ENCODE measurements at places on chromosomes 16 and 17.

DNA sequence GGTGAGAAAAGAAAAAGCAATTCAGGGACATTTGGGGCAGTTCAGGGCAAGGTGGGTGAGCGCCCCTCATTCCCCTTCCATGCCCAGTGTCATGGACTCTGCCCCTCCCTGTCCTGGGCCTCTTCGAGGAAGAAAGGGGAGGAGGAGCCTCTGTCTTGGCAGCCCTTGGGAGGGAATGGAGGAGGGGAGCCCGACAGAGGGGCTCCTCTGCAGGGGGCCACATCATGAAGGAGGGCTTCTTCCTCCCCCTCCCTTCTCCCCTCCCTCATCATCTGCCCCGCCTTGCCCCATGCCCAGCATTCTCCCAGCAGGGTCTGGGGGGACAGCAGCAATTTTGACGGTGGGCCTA, 33.2 kb upstream of the TAC4 start:
- DNase-seq = no peak

DNA sequence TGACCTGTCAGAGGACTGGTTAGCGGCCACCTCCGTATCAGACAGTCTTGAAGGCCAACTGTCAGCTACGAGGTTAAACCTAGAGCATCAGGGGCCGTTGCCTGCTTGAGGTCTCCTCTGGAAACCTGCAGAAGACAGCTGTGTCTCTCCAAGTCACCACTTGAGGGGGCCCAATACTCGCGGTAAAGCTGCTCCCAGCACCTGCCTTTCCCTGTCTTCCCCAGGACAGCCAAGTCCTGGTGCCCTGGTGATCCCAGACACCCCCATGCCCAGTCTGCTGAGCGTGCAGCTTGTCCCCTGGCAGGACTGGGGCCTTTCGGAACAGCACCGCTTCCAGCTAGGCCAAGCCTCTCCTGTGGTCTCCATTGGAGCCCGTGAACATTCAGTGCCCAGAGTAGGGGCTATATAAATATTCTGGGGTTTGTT, 80.1 kb downstream of the DNAH17 start:
- DNase-seq = peak; percentile 68

- no peak for DNase-seq
Observed at GRCh38 chr17:8466456-8466855, 30.8 kb downstream of the NDEL1 start.

- no peak for DNase-seq
Observed at GRCh38 chr16:75374388-75374787, 58.9 kb downstream of the CFDP1 start.

DNA sequence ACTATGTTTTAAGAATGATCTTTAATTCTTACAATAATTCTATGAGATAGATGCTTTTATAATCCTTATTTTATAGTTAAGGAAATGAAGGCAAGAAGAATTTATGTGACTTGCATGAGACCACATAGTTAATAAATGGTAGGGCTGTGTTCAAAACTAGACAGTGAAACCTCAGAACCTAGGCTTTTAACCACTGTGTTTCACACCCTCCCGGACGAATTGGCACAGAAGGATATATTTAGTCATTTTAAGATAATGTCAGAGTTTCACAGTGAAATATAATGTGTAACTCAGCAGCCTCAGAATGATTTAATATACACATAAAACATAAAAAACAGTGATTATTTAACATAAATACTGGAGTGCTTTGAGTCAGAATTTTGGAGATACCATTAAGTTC, 57.0 kb downstream of the NSRP1 start:
- DNase-seq = no peak

DNA sequence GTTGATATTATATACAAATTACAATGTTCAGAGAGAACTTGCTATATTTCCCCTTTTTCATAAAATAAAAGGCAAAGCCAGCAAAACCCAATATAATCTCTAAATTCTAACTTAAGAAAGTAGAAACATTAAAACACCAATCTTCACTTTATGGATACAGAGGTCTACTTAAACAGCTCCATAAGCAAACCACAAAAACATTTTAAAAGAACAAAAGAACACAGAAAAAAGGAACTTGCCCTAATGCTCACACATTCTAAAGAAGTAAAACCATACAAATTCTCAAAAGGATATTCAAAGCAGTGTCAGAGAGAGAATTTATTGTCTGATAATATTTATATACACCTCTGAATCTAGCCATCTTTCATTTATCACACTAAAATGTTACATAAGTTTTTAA, 606 bp downstream of the ABCA10 start:
- DNase-seq = no peak

DNA sequence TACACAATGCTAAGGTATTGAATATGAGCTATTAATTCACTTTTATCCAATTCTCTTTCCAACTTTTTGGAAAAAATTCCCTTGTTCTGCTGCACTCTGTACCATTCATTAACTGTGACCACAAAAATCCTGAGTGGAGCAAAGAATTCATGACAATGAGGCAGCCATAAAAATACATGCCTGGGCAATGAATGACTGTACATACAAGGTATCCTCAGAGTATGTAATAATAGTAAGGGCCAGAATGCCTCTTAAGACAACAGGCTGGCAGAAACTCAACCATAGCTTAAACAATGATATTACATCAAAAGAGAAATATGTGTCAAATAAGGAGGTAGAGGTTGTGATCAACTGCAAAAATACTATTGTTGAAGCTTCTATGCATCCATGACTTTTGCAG, 74.7 kb upstream of the CA10 start:
- no peak for DNase-seq

DNA sequence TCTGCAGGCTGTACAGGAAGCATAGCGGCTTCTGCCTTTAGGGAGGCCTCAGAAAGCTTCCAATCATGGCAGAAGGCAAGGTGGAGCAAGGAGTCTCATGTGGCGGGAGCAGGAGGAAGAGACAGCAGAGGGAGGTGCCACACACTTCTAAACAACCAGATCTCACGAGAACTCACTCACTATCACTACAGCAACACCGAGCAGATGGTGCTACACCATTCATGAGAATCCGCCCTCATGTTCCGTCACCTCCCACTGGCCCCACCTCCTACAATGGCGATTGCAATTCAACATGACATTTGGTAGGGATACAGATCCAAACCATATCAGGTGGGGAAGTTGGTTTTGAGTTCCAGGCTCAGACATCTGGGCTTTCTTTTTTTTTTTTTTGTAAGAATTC, 31.9 kb upstream of the NUDT7 start:
- DNase-seq = no peak

DNA sequence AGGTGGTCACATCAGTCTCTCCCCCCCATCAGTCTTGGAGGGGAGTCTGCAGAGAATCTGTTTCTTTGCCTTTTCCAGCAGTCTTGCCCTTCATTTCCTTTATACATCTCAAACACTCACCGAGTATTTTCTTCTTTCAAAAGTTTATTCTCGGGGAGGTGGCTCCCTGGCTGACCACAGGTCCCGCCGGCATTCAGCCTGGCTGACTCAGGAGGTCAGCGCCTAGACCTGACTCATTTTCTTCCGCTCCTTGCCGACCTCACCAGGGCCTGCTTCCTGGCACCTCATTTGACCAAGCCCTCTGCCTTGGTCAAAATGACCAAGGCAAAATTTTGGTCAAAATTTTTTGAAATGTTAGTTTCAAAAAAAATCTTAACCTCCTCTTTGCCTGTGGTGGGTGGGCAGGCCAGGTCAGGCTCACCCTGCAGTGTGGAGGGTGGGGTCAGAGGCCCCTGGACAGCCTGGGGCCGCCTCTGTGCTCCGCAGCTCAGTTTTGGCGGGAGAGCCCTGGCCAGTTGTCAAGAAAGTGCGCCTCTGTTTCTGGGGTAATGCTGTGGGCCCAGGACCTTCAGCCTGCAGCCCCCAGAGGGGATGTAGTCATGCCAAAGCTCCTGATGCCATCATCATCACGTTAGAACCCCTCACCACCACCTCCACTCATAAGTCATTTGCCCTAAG, 165.6 kb downstream of the SPECC1 start:
- no peak for DNase-seq

DNA sequence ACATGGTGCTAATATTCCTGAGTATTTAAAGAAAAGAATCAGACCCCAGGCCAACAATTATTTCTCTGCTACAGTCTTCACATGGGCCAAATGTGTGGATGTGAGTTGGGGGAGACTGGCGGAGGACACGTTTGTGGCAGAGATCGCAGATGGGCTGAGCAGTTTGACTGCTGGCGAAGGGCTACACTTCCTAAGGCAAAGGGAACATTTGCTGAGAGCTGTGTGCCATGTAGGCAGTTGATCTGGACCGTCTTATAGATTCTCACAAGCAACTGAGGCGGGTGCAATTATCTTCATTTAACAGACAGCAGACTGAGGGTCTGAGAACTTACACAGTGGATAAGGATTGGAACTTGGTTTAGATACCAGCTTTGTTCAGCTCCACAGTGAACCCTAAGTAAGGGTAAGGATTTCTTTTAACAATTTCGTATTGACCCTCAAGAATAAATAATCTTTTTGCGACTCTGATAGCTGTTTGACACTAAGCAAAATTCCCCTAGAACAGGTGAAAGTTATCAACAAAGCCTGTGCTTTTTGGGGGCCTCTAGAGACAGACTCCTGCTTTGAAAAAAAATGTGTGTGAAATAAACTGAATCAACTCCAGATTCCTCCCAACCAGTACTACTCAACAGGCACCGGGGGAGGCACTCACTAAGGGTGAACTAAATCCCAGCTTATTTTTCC, 55.3 kb downstream of the TBX4 start:
- no peak for DNase-seq

GRCh38 chr16:89574681-89575246, 794 bp upstream of the CPNE7 start:
- peak; percentile 77 for DNase-seq

GRCh38 chr17:1197379-1197778, 17.6 kb upstream of the ABR start:
- no peak for DNase-seq

DNA sequence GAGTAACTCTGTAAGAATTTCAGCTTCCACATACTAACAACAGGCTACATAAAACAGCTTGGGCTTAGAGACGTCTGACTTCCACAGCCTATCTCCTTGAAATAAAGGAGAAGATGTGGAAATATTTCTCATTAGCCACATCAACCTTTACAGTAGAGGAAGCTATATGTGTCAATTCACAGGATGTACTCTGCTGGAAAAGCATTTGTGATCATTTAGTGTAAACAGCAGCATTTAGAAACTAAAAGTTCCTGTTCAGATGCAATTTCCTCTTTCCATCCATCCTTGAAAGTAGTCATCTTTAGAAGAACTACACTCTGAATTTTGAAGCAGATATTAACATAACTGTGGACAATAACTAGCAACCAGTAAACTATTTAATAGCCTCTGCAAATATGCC, 46.2 kb downstream of the XPO6 start:
- no peak for DNase-seq

DNA sequence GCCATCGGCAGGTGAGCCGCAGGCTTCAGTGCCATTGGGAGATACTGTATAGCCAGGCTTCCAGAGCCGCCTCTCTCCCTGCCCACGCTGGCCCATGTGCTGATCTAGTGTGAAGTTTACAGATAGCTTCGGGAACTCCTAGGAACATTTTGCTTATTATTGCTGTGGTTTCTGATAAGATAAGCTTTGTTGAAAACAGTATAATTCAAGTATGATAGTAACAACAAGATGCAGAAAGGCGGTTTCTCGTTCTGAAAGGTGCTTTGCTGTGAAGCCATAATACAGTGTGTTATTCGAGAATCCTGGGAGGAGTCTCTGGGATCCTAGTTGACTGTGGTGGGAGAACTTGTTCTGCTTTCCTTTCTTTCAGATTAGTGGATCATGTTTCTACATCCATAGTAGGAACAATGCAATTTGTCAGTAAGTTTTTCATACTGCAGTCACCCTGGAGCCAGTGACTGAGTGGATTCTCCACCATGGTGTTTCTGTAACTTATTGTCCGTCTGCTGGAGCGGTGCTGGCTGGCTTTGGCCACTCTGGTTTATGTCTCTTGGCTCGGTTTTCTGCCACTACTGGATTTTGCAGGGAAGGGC, 31.5 kb downstream of the RAB11FIP3 start:
- no peak for DNase-seq

DNA sequence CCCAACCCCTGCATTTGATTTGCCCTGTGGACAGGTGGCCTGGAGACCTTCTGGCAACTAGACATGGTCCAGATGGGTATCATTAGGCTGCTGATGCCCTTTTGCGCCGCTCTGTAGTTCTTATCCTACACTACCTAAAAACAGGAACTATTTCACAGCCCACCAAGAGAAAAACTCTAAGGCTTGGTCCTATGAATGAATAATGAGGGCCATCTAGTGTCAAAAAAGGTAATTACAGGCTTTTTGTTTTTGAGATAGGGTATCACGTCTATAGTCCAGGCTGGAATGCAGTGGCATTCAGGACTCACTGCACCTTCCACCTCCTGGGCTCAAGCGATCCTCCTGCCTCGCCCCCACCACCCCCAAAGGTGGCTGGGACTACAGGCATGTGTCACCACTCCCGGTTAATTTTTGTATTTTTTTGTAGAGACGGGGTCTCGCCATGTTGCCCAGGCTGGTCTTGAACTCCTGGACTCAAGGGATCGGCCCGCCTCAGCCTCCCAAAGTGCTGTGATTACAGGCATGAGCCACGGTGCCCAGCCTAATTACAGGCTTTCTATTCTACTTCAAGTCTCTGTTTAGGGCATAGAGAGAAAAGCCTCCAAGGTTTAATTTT, 20.9 kb downstream of the COIL start:
- DNase-seq = peak; percentile 38

- DNase-seq = no peak
Observed at GRCh38 chr16:83010776-83011720, 384.3 kb downstream of the CDH13 start.

GRCh38 chr17:44584443-44584842, 27.2 kb downstream of the FZD2 start:
- no peak for DNase-seq

GRCh38 chr17:60421273-60422161, 772 bp upstream of the CHCT1 start:
- peak; percentile 87 for DNase-seq

- DNase-seq = peak; percentile 98
Observed at GRCh38 chr16:1991948-1992703, 2.4 kb downstream of the SYNGR3 start.

- DNase-seq = peak; percentile 65
Observed at GRCh38 chr17:81018044-81018802, 16.7 kb upstream of the BAIAP2 start.

DNA sequence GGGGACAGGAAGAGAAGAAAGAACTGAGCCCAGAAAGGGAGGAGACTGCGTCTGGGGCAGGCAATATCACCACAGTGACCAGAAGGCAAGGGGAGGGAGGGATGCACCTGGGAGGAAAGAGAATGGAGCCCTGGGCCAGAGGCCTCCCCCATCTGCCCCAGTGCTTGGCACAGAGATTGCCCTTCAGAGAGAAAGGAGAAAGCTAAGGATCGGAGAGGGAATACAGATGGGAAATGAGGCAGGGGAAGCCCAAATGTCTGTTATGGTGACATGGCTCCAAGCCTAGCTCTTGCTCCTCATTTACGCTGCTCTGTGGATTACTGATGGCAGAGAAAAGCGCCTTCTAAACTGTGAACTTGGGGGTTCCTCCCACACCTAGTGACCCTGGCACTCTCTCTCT, 47.2 kb downstream of the PIPOX start:
- DNase-seq = no peak
